ENCODE measurements at places on chromosomes 6 and 20. TPM values are rescaled to one million over a fixed set of nuclear protein-coding genes. Genes with fewer than 3 reads are reported as not detected.

Gene FAM120B
- total RNA-seq = 20.7 TPM

Gene ADTRP
- total RNA-seq = 0.36 TPM

Gene BLOC1S5
- 11.2 TPM for total RNA-seq

Gene SLC4A11
- 0.58 TPM for total RNA-seq

Gene HMGCLL1
- 0.21 TPM for total RNA-seq

Gene HLA-DQB1
- 0.23 TPM for total RNA-seq

Gene HNF4A
- not detected for total RNA-seq

Gene TMEM170B
- total RNA-seq = 21.9 TPM

Gene IYD
- 0.05 TPM for total RNA-seq

Gene ADGB
- 0.10 TPM for total RNA-seq

Gene NKAPL
- 0.10 TPM for total RNA-seq

Gene HTR1E
- 0.19 TPM for total RNA-seq

Gene ZKSCAN8
- 41.1 TPM for total RNA-seq

Gene HCRTR2
- 1.7 TPM for total RNA-seq

Gene NFATC2
- 0.33 TPM for total RNA-seq

Gene PGBD1
- 7.4 TPM for total RNA-seq

Gene SLC22A3
- 47.2 TPM for total RNA-seq

Gene EDN1
- 0.42 TPM for total RNA-seq

Gene OR12D2
- not detected for total RNA-seq

Gene POU3F2
- total RNA-seq = 0.22 TPM
